ENCODE measurements at places on chromosomes 3 and 15. TPM values are rescaled to one million over a fixed set of nuclear protein-coding genes. Genes with fewer than 3 reads are reported as not detected.

Gene ATP8B4
- total RNA-seq = 0.49 TPM

Gene CATSPER2
- under 0.01 TPM for total RNA-seq

Gene GUCA1C
- total RNA-seq = not detected

Gene ISG20
- 4.9 TPM for total RNA-seq

Gene SPINK8
- not detected for total RNA-seq

Gene MYZAP
- total RNA-seq = 0.54 TPM

Gene PIGBOS1
- 15.0 TPM for total RNA-seq

Gene P3H2
- total RNA-seq = 13.9 TPM

Data from cardiac atrium fibroblast (primary cell).